ENCODE measurements at places on chromosomes 12 and 14.

DNA sequence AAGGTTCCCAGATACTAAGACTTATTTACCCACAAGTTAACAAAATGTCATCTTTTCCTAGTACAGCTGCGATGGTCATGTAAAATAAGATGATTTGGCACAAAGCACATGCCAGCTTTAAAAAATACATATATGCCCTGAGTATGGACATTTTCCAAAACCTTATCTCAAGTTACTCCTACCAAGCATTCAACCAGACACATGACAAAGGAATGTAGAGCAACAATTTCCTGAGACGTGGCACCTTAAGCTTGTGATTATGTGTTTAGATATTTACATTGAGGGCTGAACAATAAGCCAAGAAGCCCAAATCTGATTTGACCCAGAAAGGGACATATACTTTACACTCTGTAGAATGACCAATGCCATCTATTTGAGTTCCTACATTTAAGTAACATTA is 24.5 kb upstream of the OVCH1 start:
- ATAC-seq, result no peak

DNA sequence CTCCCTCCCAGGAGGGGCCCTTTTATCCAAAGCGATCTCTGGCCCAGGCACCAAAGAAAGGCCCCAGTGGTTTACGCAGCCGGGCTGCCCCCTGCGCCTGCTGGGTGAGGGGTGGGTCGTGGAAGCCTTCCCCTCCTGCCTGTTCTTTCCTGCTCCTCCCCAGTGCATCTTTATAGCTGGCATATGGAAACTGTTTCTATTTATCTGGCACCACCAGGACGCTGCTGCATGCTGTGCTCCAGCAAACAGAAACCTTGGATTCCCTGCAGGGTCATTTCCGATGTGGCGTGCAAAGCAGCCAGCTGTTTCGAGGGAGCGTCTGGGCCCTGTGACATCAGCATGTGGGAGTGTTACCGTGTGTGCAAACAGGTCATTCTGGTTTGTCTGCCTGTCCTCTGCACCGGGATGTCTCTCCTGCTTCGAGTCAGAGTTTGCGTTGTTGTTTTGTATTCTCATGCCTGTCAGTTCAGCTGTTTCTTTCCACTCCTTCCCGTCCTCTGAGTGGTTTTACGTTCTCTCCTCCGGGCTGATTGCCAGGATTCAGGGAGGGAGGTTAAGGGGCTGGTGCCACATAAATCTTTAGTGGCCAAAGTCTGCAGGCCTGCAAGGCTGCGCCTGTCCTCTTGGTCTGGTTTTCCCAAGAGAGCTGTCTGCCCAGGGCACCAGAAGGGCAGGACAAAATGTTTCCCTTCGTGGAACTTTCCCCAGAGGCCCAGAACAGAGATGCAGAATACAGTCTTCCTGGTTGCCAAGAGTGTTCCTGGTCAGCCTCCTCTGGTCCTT is 24.6 kb downstream of the TPCN1 start:
- peak; percentile 72 for ATAC-seq

- ATAC-seq, result no peak
Measured at GRCh38 chr12:63934936-63935335, 90.4 kb downstream of the SRGAP1 start.

DNA sequence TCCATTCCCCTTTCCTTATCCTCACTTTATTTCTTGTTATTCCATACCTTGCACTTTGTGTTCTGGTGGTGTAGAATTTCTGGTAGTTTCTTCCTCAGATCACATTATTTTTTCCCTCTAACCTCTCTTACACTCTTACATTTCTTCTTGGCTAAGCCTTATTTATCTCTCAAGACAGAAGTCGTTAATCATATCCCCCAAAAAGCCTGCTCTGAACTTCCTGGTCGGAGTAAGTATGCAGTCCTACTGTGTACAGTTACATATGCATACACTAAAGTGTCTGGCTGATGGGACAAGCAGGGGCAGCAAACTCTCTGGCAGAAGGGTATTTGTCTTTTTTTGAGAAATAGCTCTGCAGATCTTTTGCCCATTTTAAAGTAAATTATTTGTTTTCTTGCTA is 33.1 kb upstream of the USP15 start:
- ATAC-seq, result no peak

GRCh38 chr14:51604073-51604472 is 47.6 kb upstream of the FRMD6 start:
- ATAC-seq, result peak; percentile 54

- ATAC-seq, result peak; percentile 58
Measured at GRCh38 chr14:23577710-23578392, 739 bp downstream of the JPH4 start.

DNA sequence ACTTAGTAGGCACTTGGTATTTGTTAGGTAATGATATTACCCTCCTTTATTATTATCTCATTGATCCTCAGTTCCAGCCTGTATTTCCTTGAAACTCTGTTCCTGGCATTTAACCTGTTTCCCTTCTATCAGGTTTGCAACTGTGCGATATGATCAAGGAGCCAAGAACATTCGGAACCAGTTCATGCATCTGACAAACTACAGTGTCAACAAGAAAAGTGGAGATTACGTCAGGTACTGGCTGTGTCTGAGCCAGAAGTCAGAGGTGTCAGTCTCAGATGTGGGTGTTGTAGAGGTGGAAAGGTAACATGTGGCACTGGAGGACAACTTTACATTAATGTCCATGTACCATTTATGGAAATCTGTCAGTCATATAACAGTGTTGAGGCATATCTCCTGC is 56.7 kb downstream of the TTLL5 start:
- no peak for ATAC-seq

GRCh38 chr12:121025442-121026226 is 9.3 kb upstream of the C12orf43 start:
- no peak for ATAC-seq

GRCh38 chr12:3632256-3632655 is 120.7 kb downstream of the CRACR2A start:
- no peak for ATAC-seq

DNA sequence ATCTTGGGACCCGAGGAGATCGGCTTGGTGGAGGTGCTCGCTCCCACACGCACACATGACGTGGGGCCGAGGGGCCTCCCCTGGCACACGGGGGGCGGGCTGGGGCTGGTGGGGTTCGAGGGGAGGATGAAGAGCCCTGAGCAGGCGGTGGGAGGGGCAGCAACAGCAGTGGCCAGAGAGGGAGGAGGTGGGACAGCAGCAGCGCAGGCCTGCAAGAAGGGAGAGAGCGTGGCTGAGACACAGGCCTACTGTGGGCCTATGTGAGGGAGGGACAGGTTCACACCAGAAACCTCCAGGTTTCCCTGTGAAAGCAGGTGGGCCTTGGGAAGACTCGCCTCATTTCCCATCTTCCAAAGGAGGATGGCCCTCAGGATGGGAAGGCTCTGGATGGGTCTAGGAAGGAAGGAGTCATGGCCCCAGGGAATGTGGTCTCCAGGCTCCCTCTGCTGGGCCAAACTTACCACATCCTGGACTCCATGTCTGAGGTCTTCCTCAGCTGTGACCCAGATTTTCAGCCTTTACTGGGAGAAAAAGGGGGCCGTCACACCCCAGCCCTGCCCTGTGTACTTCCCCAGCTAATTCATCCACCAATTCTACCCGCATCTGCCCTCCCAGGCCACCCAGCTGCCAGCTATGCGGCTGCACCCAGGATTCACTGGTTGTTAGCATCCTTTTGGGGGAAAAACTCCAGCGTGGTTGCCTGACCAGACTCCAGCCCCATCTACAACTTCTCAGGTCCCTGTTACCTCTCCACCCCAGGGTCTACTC is 2.8 kb downstream of the PIANP start:
- peak; percentile 79 for ATAC-seq

Measured in SK-N-SH treated with all-trans-retinoic acid at 6 μM for 48 hours (cell line).